ENCODE measurements at places on chromosomes 4 and X.

DNA sequence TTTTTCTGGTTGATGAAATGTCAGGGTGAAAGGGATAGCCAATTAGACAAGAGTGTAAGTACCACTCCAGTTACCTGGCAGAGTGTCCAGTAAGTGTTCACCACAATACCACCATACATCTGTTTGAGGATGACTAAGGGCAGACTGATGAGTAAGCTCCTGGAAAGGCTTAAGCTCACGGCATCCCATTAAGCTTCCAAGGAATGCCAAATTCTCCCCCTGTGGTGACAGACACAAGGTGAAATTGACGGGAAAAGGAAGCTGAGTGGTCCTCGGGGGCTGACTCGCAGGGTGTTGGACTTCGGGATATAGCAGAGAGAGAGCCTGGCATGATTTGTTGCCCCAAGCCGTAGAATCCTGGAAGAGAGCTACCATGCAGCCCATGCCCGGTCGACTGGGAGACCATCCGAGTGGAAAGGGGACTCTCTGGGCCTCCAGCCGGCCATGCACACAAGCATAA is 7.6 kb upstream of the BST1 start:
- DNase-seq: peak; percentile 60

DNA sequence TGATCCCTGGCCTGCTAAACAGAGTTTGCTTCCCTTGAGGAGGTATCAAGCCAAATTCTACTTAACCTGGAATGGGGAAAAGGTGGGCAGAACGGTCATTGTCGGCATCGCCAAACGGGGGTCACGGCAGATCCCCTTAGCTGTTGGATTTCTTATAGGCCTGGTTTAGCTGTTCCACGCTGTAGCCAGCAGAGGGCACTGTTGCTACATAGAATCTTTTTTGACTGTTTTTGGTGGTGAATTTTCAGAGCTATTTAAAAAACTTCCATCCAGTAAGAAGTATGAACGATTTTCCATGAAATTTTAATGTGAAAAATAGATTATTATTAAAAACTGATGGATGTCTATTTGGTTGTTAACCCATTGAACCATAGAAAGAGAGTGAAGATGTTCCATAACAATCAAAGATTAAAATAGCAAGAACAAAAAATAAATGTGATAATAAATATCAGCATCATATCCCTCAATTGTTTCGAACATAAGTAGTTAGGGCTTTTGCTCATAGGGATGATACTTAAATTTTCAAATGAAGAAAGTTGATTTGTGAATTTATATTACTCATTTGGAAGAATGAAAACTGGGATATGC is 56.6 kb downstream of the LINC00632 start:
- no peak for DNase-seq

GRCh38 chr4:21628916-21629610 is 319.5 kb downstream of the KCNIP4 start:
- no peak for DNase-seq

- no peak for DNase-seq
Observed at GRCh38 chr4:116099596-116099995, 985.8 kb downstream of the TRAM1L1 start.

- no peak for DNase-seq
Observed at GRCh38 chr4:2333356-2333841, 71.5 kb upstream of the MXD4 start.

DNA sequence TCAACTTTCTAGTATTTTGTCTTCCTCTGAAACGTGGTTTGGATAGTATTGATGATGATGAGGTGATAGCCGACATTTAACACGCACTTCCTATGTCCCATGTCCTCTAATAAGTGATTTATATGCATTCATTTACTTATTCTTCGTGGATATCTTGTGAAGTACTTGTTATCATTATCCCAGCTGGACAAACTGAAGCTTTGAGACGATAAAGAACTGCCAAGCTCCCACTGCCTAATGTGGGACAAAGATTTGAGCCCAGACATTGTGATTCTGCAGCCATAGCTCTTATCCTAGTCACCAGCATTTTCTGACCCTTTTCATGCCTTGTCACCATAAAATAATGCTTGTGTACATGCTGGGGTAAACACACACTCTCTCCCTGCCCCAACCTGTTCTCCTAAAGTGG is 92.5 kb downstream of the RAPGEF2 start:
- DNase-seq: no peak

Measured in NCI-H2029 treated with DMSO at 0.1 percent for 48 hours (cell line).